ENCODE measurements at places on chromosomes 12 and 14.

DNA sequence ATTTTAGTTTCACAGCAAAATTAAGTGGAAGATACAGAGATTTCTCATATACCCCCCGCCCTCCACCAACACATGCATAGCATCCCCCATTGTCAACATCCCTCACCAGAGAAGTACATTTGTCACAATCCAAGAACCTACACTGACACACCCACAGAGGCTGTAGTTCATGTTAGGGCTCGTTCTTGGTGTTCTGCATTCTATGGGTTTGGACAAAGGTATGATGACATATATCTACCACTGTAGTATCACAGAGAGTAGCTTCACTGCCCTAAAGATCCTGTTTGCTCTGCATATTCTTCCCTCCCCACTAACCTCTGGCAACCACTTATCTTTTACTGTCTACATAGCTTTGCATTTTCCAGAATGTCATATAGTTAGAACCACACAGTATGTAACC is 444.6 kb upstream of the DCN start:
- no peak for DNase-seq

- DNase-seq, result no peak
Observed at GRCh38 chr14:78048120-78048519, 122.1 kb upstream of the NRXN3 start.

- DNase-seq, result no peak
Observed at GRCh38 chr12:104315326-104316224, 12.0 kb downstream of the EID3 start.

GRCh38 chr12:106975993-106976658 is 10.8 kb downstream of the MTERF2 start:
- DNase-seq, result no peak

DNA sequence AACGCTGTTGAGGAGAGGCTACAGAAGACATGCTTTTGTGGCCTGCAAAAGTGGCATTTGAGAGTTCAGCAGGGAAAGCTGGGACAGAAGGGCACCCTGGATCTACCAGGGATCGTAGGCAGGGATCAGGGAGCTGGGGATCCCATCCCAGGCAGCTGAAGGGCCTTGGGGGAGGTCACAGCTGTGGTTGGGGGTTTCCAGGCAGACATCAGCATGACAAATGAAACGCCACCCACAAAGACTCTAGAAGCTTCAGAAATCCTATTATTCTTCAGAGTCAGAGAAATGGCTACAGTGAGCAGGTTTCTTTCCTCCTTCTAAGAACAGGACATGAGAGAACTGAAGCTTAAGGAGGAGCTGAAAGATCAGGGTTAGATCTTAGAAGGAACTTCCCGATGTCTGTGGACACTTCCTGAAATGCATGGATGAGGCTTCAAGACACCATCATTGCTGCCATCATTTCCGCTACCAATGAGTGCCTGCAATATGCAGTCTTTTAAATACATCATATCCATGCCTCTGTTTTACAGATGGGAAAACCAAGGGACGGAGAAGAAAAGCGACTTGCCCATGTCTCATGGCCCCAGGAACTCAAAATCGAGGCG is 104.3 kb downstream of the RBM19 start:
- DNase-seq, result no peak

GRCh38 chr12:108270035-108270848 is 68.9 kb downstream of the CMKLR1 start:
- no peak for DNase-seq

DNA sequence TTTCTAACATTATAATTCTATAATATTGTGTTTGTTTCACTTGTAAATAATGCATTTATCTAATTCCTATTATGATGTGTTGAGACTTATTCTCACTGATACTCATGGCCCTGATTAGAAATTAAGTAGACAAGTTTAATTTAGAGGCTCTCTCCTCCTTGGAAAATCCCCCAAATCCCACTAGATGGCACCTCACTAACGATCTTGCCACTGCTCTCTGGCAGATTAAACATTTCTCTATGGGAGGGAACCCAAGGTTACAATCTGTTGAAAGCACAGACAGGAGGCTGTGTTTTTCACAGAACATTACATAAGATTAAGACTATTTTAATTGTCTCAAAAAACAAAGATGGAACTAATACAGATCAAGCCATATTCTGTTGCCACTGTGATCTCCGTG is 318.7 kb downstream of the LRFN5 start:
- DNase-seq, result no peak

DNA sequence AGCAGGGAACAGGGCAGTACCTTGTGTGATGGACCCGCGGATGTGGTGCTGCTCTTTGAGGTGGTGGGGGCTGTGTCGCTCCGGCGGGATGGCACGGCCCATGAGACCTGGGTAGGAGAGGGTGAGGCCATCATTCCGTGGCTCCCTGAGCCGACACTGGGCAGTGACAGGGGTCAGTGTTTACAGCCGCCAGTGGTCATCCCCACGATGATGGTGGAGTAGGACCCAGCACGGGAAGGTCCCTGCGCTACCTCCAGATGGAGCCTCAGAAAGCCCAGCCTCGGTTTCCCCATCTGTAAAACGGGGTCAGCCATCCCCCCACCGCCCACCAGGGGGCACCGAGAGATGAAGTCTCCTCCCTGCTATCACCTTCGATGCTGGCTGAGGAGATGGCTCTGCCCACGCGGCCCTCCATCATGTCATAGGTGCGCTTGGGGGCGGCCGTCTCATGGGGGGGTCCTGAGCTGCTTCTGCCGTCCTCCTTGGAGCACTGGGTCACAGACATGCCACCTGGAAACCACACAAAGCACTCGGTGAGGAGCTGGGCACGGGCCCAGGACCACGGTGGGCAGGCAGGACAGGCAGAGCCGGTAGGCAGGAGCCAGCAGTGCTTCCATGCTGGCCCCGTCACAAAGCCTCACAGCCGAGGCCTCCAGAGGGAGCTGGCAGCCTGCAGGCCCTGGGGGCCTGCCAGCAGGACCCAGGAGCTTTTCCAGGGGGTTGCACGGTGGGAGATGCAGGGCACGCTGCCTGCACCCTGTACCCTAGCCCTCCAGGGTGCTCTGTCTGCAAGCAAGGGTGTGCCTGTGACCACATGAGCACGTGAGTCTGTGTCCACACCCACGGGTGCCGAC is 53.1 kb downstream of the RFLNA start:
- DNase-seq, result peak; percentile 34

GRCh38 chr14:63504648-63505047 is 38.5 kb downstream of the PPP2R5E start:
- DNase-seq, result no peak

GRCh38 chr12:45939759-45940158 is 50.6 kb downstream of the SCAF11 start:
- DNase-seq, result no peak

DNA sequence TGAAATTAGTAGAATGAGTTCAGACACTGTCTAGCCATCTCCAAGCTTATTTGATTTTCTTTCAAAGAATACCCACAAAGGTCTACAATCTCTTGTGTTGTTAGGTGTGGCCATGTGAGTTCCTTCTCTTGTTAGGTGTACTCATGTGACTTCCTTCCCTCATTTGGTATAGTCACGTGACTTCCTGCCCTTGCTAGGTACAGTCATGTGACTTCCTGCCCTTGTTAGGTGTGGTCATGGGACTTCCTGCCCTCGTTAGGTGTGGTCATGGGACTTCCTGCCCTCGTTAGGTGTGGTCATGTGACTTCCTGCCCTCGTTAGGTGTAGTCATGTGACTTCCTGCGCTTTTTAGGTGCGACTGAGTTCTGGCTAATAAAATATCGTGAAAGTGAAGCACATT is 179.6 kb downstream of the TMX1 start:
- peak; percentile 22 for DNase-seq

DNA sequence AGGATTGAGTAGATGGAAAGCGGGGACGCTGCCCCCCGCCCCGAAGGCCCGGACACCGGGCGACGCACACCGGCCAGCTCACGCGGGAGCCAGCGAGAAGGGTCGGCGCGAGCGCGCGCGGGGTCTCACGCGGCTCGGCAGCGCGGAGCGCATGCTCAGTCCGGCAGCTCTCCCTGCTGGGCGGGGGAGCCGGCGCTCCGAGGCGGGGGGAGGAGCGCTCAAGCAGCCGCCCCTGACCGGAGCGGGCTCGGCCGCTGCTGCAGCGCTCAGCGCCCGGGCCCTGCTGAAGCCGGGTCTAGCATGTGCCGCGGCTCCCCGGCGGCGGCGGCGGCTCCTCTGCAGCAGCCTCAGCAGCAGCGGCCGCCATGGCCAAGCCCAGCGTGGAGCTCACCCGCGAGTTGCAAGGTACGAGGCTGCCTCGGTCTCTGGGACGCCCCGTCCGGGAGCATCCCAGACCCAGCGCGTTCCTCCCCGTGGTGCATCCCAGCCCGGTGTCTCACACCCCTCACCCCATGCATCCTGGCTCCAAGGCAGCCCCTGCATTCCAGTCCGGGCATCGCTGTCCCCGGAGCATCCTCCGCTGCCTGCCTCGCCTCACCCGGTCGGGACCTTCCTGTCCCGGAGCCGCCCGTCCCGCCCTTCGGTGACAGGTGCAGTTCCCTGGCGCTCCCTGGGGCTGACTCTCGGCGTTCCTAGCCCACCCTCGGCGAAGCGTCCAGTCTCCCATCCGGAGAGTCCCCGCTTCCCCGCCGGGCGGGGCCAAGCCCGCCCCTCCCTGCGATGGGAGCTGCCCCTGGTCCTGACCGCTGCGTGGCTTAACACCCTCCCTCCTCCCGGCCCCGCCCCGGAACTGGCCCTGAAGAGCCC is at the start of gene CARMIL3:
Gene CARMIL3, plus strand, starts transcription at position 221 of the 867 bp plus-strand sequence. Its CDS starts 145 bp downstream, at position 366.
- peak; percentile 62 for DNase-seq

- DNase-seq, result no peak
Observed at GRCh38 chr12:131905630-131906091, 11.2 kb downstream of the ULK1 start.

GRCh38 chr12:6950401-6950801 is 755 bp upstream of the PTPN6 start:
- peak; percentile 44 for DNase-seq

DNA sequence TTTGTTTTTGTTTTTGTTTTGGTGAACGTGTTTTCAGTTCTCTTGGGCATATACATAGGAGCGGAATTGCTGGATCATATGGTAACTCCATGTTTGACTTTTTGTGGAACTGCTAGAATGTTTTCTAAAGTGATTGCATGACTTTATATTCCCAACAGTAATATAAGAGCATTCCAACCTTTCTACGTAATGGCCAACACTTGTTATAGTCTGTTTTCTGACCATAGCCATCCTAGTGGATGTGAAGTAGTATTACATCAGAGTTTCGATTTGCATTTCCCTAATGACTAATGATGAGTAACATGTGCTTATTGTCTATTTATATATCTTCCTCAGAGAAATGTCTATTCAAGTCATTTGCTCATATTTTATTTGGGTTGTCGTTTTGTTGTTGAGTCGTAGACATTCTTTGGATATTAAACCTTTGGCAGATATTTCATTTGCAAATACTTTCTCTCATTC is 268.7 kb downstream of the AEBP2 start:
- no peak for DNase-seq

DNA sequence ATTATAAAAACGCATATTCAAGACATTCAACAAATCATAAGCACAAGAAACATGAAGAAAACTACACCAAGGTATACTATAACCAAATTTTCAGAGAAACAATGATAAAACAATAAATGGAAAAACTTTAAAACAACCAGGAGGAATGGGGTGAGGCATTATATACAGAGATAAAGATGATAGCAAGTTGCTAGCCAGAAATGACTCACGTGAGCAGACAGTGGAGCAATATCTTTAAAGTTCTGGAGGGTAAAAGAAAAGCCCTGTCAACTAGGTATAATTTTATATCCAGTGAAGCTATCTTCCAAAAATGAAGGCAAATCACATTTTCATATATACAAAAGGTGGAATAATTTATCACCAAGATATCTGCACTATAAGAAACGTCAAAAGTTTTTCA is 97.8 kb upstream of the PCED1B start:
- DNase-seq, result no peak

- no peak for DNase-seq
Observed at GRCh38 chr14:91031666-91032065, 28.8 kb downstream of the RPS6KA5 start.

DNA sequence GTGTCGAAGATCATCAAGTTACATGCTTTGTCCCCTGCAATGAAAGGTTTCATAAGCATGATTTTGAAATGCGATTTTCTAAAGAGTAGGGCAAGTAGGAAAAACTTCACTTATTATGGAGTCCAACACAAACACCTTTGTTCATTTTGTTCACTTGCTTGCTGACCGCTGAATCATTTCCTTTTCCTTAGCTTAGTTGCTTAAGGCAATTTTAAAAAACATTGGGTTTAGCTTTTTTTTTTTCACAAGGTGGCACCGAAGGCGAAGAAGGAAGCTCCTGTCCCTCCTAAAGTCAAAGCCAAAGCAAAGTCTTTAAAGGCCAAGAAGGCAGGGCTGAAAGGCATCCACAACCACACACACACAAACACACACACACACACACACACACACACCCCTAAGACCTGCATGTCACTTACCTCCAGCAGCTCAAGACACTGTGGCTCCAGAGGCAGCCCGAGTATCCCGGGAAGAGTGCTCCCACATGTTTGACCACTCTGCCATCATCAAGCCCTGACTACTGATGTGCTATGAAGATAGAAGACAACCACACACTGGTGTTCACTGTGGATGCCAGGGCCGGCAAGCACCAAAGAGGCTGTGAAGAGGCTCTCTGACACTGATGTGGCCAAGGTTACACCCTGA is 11.4 kb downstream of the MANSC1 start:
- DNase-seq, result no peak

DNA sequence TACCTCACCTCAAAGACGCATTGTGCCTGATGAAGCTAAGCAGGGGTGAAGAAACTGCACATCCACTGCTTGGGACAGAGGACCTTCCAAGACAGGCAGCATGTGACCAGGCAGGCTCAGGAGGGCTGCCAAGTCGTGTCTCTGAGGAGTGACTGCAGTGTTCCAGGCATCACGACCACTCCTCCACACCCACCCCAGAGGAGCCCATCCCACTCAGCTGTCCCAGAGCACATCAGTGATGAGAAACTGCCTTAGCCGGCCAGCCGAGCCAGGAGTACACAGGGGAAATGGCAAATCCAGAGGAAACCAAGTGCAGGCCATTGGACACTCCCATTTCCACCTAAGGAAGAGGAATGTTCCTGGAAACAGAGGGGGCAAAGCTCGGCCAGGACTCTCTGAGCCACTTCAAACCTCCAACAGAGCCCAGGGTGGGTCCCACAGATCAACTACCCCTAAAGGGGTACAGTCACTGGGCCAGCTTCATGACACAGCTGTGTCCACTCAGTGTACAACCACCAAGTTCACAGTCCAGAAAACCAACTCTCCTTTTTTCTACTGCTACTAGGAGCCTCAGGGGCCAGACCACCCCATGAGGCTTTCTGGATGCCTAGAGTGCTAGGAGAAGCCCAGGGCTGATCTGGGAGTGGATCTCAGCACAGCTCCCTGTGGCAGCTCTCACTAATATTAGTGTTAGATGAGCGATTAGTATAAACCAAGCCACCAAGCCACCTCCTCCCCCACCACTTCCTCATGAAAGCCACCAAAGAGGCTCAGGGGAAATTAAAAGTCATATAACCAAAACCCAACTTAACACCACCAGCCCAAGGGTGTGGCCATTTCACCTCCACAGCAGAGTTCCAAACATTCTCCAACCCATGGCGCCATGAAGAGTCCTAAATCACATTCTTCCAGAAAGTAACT is 15.4 kb downstream of the PXN start:
- no peak for DNase-seq
